ENCODE measurements at places on chromosomes 7 and 10. TPM values are rescaled to one million over a fixed set of nuclear protein-coding genes. Genes with fewer than 3 reads are reported as not detected.

DNA sequence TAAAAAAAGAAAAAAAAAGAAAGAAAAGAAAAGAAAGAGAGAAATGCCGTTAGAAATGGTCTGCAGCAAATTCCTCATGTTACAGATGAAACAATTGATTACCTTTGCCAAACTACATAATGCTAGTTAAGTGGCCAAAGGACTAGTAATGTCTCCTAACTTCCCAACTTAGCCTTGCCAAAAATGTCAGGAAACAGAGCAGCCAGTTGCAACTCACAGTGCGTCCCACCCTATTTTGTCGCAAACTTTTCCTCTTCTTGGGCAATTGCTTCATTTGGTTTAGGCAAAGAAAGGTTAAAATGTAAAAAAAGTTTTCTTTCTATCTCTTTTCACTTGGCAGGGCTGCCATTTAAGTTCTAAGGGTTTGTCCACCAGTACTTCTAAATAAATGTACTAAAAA, 53.1 kb downstream of the APBB1IP start:
- DNase-seq = no peak

GRCh38 chr7:11327633-11328032, 354.0 kb downstream of the PHF14 start:
- no peak for DNase-seq

The BTBD16 gene
- 0.27 TPM for total RNA-seq

DNA sequence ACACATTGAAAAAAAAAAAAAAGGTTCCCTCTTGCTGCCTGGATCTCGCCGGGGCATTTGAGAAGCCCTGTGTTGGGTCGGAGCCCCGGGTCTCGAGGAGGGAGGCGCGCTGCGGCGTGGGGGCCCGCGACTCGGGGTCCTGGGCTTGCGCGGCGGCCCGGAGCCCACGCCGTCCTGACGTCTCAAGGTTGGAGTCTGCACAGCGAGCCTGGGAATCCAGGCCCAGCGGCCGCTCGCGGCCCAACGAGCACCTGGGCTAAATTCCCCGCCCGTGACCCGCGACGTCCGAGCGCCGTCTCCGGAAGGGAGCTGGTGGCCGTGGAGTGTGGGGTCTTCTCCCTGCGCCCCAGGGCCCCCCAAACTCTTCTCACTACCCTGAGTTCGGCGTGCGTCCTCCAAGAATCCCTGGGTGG, 1.4 kb upstream of the CTBP2 start:
- DNase-seq = no peak

- DNase-seq = no peak
Observed at GRCh38 chr7:29431686-29432085, 131.9 kb upstream of the PRR15 start.

DNA sequence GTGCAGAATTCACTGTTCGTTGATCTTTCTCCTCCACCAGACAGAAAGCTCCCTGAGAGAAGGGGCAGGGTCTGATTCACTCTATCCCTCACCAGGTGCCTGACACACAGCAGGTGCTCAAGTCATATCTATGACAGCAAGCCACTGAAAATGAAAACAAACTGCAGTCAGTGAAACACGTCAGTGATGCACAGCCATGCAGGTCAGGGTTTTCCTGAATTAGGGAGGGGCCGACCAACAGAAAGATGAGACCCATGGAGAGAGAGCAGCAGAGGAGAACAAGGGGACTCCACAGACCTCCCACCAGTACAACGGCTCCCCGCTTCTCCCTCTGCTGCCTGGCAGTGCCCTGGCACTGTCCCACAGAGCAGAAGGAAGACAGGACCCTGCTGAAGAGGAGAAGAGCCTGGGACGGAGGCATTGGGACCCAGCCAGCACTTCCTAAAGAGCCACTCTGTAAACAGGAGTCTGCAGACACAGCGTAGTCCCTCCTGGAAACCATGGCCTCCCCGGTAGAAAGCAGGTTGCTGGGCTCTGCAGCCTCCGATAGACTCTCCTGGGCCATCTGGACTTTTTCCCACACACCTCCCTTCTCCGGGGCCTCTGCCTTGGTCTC, 50.3 kb downstream of the FAM53B start:
- DNase-seq = no peak

DNA sequence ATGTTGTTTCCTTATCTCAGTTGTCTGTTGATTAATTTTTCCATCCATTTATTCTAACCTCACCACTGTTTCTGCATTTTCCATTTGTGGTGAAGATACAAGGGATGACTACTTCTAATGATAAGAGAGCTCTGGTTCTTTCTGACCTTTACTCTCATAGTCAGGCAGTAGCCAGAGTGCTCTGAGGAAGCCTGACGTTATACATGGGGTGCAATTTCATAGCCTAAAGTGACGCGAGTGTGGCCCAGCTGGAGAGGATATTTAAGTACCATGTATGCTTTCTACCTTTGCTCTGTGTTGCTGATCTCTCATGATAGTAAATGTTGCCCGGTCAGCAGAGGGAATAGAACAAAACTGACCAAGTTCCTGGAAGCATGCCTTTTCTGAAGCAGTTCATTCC, 33.9 kb upstream of the CYCS start:
- DNase-seq = no peak

GRCh38 chr10:29317027-29317420, 28.2 kb downstream of the LYZL1 start:
- DNase-seq = no peak

- DNase-seq = no peak
Observed at GRCh38 chr7:51539840-51540239, 223.2 kb upstream of the COBL start.

All from HCT116 (cell line).